GM13976 (cell line): ENCODE measurements at places on chromosomes 16 and 17.
A peak's percentile ranks its signal among the peaks of the same experiment; 100 is the strongest.

DNA sequence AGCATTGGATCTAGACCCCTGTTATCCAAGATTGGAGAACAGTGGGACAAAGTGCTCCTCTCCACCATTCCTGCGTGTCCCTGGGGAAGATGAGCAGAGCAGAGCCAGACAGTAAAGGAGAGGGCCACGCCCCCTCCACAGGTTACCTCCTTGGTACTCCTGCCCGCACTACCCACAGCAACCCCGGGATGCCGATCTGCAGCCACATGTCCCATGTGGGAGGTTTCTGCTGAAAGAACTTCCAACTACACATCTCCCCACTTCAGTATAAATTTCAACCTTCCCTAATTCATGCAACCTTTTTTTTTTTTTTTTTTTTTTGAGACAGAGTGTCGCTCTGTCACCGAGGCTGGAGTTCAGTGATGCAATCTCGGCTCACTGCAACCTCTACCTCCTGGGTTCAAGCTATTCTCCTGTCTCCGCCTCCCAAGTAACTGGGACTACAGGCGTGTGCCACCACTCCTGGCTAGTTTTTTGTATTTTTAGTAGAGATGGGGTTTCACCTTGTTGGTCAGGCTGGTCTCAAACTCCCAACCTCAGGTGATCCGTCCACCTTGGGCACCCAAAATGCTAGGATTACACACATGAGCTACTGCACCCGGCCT is 2.3 kb downstream of the RAB37 start:
- DNase-seq: peak; percentile 5

- DNase-seq: peak; percentile 42
Observed at GRCh38 chr17:44878627-44879221, 20.5 kb downstream of the EFTUD2 start.

- no peak for DNase-seq
Observed at GRCh38 chr17:65564793-65565192, 3.3 kb upstream of the AXIN2 start.

GRCh38 chr16:60821661-60822060 is 1214.6 kb downstream of the CDH8 start:
- no peak for DNase-seq

DNA sequence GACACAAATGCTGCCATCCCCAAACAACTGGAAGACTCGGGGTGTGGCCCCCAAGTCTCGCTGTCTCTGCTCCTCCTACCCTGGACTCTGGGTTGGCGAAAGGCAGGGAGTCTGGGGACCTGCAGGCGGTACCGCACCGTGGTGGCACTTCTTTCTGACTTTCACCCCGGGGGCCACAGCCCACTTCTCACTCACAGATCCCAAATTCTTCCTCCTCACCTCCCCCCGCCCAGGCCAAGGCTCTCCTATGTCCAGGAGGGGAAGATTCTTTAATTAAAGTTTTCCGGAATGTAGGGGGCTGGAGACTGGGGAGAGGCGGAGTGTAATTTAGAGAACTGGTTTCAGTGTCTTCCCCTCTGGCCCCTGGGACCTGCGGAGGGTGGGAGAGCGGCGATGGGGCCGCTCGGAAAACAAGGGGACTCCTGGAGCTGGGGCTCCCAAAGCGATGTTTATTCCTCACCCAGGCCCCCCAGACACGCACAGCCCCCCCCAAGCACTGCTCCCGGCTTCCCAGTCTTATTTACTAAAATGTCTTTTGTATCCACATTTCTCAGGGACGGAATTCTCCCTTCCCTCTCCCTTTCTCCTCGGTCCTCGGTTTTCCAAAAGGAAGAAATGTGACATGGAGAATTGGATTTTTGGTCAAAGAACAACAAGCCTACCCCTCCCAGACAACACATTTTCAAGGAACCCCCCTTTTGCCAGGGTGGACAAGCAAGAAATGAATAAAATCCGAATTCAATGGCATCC is 1.2 kb downstream of the WNT3 start:
- DNase-seq: no peak

GRCh38 chr16:85276721-85277120 is 164.4 kb upstream of the CIBAR2 start:
- no peak for DNase-seq

GRCh38 chr17:50037321-50038107 is 18.4 kb upstream of the ITGA3 start:
- peak; percentile 21 for DNase-seq

GRCh38 chr17:63976702-63977101 is 4.0 kb upstream of the SCN4A start:
- DNase-seq: no peak

- no peak for DNase-seq
Observed at GRCh38 chr17:43545383-43545632, 832 bp downstream of the ETV4 start.

GRCh38 chr16:11091021-11091785 is 146.8 kb downstream of the CLEC16A start:
- DNase-seq: no peak

GRCh38 chr17:21289902-21290571 is 5.5 kb downstream of the MAP2K3 start:
- DNase-seq: no peak

DNA sequence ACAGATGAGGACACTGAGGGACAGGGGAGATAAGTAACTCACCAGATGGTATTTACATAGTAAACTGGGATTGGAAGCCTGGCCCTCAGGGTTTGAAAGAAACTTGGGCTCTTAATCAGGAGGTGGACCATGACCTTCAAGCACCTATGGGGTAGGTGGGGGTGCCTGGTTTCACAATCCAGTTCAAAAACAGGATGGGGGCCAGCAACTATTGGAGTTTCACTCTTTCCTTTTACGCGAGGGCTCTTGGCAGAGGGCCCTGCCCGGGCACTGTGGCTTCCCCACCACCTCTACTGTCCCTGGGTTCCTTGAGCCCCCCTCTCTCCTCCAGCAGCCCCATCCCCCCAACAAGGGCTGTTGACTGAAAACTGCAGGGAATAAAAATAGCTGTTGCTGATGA is 11.3 kb upstream of the PRR29 start:
- DNase-seq: no peak

- DNase-seq: no peak
Observed at GRCh38 chr16:48075398-48075797, 80.4 kb downstream of the ABCC12 start.
